Stimulated activated CD4-positive, alpha-beta T cell treated with anti-CD3 and anti-CD28 coated beads, TNF-alpha, amount 100 ng/mL, for 24 hours (primary cell): ENCODE measurements at places on chromosomes 11 and 22.

DNA sequence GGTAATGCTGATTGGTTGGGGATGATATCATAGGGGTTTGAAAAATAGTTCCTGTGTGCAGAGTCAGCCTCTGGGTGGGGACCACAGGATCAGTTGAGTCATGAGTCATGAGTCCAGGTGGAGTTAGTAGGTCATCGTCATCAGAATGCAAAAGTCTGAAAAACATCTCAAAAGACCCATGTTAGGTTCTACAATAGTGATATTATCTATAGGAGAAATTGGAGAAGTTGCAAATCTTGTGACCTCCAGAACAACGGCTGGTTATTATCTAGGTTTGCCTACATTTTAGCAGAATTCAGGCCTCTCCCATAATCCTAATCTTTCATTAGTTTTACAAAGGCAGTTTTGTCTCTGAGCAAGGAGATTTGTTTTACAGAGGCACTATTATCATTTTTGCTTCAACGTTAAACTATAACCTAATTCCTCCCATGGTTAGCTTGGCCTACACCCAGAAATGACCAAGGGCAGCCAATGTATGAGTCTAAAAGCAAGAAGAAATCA is 38.9 kb downstream of the MS4A2 start:
- DNase-seq, result no peak

DNA sequence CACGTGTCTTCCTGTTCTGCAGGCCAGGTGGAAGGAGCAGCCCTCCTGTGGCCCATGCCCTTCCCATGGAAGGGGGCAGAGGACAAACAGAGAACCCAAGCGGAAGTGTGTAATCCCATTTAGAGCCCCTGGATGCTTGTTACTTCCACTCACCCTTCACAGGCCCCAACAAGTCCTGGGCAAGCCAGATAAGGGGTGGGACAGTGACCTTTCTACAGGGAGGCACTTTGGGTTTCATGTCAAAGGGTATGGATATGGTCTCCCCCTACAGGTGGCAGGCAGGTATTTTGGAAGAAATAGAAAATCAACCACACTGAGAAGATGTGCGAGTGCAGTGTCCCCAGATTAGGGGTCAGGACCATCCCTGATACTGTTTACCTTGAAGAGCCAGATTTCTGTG is 11.4 kb downstream of the MPEG1 start:
- DNase-seq, result no peak

GRCh38 chr11:83671289-83671688 is 385.1 kb upstream of the CCDC90B start:
- DNase-seq, result no peak

DNA sequence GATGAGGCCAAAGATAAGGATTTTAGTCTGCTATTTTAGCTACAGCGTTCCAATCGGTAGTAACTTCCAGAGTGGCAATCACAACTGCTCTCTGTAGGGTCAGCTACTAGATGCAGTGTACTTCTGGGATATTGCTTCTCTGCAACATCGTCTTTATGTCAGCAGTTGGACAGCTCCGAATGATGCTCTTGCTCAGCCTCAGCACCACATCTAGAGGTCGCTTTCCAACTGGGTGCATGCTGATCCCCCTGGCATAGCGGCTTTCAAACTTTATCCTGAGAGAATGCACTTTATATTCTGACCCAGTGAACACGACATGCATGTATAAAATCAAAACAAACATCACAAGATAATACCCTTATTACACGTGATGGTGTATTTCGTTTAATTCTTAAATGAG is 219.6 kb downstream of the C11orf87 start:
- no peak for DNase-seq

GRCh38 chr11:76802151-76802550 is 19.0 kb downstream of the TSKU start:
- no peak for DNase-seq

GRCh38 chr11:28481616-28482480 is 373.7 kb downstream of the METTL15 start:
- DNase-seq, result no peak

DNA sequence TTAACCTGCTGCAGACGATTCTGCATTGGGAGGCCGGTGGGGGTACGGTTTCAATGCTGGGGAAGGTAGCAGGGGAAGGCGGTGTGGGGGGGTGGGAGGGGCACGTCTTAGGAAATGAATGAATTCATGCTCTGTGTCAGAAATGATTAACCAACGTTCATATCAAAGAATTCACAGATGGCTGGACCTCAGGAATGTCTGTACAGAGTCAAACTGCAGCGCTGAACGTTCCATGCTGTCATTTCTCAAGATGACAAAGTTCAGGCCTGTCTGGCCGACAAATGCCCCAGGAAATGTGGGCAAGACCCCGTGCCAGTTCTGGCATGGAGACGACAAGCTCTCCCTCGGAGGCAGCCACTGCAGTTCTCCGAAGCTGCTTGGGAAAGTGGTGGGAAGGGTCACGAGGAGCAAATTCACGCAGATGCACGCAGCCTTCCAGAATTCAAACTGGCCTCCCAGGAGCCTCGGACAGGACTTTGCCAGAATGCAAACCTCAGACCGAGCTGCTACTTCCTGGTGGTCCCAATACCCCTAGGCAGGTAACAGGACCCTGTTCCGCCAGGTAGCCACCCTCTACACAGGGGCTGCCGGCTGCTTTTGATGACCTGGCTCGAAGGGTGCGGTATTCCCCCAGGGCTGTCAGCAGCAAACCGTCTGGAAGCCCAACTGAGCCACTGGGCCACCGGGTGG is 81.5 kb downstream of the TRMU start:
- no peak for DNase-seq
